Activated naive CD4-positive, alpha-beta T cell treated with anti-CD3 and anti-CD28 coated beads, Interleukin-2, amount 50 U/mL, for 72 hours (primary cell): ENCODE measurements at places on chromosomes 5 and 9.

DNA sequence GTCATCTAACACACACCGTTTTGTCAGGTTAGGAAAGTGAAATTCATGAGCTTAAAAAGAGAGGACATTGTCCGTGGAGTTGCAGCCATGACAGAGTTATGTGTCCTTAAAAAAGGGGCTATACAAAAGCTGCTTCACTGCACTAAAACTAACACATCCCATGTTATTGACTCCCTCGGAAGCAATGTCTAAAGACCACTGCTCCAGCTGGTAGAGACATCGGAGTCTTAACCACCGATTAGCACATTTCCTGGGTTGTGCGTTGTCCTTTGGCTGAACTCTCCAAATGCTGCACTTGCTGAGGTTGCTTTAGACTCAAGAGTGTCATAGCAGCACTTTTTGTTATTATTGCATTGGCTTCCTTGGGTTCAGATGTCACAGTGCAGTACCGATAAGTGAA is 128.3 kb upstream of the C9orf72 start:
- DNase-seq: no peak

GRCh38 chr5:122947772-122948171 is 88.8 kb downstream of the PPIC start:
- DNase-seq: no peak

GRCh38 chr5:156191547-156191946 is 135.4 kb upstream of the SGCD start:
- DNase-seq: no peak

GRCh38 chr9:13810510-13810909 is 503.4 kb downstream of the NFIB start:
- no peak for DNase-seq

DNA sequence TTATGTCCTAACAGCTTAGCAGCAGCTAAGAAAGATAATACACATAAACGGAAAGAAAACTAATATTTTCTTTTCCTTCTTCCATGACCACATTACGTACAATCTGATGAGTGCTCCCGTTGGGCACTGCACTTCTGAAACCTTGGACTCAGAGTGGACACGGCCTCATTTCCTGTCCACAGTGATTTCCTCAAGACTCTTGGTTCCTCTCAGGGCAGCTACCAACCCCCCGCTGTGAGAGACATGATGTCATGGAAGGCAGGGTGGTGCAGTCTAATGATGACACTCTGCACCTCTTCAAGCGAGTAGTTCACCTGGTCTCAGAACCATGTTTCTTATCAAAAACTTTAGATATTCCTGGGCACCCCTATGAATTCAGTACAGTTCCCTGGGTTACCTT is 68.7 kb upstream of the CTSL start:
- no peak for DNase-seq

GRCh38 chr5:63854076-63854475 is 108.2 kb downstream of the HTR1A start:
- DNase-seq: no peak

DNA sequence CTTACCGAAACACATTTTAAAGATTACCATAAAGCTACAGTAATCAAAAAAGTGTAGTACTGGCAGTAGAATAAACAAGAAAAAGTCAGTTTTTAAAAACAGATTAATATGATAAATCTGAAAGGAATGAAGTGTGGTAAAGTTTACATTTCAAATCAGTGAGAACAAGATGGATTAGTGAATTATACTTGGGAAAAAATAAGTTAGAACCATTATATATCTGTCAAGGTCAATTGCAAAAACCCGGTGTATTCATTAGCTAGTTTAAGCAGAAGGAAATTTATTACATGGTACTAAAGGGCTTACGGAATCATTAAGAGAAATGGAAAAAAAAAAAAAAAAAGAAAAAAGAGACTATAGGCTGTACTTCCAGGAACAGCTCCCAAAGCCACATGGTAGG is 164.3 kb downstream of the MUSK start:
- no peak for DNase-seq

DNA sequence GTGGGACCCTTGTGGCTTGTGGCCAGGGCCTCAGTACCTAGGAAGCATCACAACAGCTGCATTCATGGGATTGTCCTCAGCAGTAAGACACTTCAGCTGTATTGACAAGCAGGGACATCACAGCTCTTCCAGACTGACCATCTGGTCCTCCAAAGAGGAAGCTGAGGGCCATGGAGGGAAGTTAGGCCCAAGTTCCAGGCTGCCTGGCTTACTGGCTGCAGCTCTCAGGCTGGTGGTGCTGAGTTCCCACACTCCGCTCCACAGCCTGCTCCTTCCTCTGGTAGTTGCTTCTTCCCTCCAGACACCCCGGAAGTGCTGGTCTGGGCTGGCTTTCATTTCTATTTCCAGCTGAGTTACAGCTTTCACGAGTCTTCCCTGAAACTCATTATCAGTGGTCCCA is 5.7 kb upstream of the STING1 start:
- DNase-seq: no peak

GRCh38 chr5:127801751-127802476 is 98.7 kb downstream of the CCDC192 start:
- DNase-seq: no peak

DNA sequence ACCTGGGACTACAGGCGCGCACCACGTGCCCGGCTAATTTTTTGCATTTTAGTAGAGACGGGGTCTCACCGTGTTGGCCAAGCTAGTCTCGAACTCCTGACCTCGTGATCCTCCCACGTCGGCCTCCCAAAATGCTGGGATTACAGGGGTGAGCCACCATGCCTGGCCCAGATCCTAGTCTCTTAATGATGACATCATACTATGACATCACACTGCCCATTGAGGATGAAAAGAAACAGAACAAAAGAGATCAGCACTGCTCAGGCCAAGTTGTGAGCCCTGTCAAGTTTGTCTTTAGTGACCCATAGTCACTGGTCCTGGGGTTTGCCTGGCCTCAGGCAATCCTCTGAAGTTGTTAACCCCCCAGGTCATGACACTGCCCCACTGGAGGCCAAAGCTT is 21.3 kb downstream of the ADRA1B start:
- DNase-seq: no peak

GRCh38 chr5:31382051-31382878 is 149.6 kb downstream of the DROSHA start:
- no peak for DNase-seq
